ENCODE measurements at places on chromosomes 16 and 17.
A peak's percentile ranks its signal among the peaks of the same experiment; 100 is the strongest.

DNA sequence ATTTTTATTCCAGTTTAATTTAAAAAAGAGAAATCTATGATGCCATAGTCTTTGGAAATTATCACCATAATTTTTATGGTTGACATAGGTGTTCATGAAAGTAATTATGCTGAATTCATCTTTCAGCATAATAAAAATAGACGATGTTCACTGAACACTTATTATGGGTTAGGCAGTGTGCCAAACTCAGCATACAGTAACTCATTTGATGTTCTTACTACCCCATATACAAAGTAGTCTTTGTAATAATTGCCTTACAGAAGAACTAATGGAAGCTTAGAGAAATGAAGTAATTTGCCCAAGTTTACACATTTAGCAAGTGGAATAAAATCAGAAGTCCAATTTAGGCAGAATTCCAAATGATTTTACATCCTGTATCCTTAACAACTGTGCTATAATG, 852.2 kb upstream of the GOT2 start:
- no peak for DNase-seq

DNA sequence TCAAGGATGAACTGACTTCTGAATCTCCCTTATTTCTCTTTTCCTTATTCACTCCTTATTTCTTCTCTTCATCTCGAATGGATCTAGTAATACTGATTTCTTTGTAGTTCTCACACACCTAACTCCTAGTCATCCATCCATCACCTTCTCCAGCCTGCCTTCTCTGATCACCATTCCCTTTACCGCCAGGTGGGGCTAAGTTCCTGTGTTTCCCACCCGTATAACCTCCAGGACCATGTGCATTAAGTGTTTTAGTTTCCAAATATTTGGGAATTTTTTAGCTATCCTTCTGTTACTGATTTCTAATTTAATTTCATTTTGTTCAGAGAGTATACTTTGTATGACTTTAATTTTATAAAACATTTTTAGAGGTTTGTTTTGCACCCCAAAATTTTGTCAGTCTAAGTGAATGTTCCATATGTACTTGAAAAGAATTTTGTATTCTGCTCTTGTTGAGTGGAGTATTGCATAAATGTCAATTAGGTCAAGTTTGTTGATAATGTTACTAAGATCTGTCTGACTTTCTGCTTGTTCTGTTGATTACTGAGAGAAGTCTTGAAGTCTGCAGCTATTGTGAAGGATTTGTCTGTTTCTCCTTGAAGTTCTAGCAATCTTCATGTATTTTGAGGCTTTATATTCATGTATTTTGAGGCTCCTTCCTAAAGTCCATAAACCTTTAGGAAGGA, 8.8 kb downstream of the BPTF start:
- no peak for DNase-seq

GRCh38 chr17:70120425-70120824, 45.4 kb downstream of the KCNJ16 start:
- no peak for DNase-seq

DNA sequence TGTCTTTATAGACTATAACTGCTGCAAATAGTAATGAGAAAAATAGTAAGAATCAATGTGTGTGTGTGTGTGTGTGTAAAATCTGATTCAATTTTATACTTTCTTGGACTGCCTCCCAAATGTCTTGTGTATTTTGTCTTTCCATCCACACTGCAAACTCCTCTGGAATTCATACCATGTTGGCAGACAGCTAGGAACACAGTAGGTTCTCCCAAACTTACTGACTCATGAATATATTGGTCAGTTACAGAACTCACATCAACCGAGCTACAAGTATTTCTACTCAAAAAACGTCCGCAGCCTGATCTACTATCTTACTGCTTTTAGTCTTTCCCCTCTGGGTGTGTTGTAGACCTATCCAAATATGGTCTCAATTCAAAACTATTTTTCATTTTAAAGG, 542.7 kb upstream of the PSMD7 start:
- DNase-seq = no peak

DNA sequence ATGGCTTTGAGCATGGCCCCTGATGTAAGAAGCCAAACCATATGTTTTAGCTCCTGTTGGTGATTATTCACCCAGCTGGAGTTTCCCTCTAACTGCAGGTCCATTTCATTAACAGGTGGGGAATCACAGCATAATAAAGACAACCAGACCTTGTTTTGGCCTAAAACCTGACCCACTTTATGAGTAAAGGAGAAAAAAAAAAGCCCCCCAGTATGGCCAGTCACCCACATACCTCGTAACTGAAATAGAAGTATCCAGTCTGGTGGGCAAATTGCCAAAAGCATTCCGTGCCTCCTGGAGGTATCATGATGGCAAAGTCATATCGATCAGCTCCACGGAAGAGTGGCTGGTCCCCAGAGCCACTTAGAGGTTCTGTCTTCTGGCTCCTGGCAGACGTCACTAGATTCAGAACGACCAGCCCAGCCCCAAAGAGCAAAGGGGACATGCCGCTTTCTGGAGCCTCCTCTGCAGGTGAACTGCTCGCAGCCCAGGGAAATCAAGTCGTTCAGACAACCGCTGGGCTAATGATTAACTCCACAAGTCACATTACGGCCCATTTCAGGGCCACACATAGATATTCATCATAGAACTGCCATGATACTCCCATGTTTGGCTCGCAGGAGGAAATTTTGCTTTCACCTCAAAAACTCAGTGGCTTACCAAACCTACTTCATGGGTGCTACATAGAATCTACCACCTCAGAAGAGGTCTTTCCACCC, at the start of gene TMED6:
TSS of gene TMED6 (minus strand) at position 478 of the 719 bp plus-strand sequence. CDS start at position 445, 33 bp downstream.
- no peak for DNase-seq

DNA sequence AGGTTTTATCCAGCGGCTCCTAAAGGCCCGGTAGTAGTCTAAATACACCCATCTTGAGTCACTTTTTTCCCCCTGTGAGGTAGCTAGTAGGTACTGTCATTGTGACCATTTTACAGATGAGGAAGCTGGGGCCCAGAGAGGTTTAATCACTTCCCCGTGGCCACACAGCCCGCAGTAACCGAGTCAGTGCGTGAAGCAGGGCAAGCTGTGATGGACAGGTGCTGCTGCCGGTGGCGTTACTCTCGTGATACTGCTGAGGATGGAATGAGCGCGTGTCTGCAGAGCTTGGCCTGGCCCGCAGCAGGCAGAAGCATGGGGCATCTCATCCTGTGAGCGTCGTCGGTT, 226.3 kb upstream of the CIBAR2 start:
- DNase-seq = no peak

DNA sequence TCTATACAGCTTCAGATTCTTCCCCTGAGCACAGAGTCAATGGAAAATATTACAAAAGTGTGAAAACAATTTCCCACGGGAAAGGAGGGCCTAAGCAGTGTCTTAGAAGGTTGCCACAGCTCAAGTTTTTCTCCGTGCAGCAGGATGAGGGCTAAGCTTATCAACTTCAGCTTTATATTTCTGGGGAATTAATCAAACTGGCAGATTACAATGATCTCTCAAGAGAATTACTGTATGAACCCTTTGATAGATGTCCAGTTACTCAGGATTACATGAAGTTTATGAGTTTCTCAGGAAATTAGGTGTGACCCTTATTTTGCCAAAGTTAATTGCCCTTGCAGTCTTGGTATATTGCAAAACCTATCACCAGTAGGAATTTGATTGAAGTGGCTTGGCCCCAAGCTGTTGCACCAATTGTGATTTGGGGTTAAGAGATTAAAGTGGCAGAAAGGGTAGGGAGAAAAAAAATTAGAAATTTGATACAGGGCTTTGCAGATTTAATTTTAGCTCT, 298.4 kb downstream of the MAP2K6 start:
- DNase-seq = no peak

DNA sequence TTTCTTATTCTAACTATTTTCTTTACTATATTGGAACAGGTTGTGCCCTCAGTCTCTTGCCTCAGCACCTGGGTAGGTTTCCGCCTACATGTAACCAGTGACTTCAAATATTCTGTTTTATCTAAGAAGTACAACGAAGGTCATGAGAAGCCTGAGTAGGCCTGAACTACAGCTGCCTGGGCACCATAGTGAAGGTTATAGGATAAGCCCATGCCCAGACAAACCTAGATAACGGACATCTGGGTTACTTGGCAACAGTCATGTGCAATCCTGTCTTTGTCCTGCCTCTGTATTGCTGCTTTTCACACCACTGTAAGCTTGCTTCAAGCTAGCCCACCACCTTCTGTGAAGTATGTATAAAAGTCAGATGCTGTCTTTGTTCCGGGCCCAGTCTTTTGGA, 25.4 kb upstream of the ARL4D start:
- no peak for DNase-seq

DNA sequence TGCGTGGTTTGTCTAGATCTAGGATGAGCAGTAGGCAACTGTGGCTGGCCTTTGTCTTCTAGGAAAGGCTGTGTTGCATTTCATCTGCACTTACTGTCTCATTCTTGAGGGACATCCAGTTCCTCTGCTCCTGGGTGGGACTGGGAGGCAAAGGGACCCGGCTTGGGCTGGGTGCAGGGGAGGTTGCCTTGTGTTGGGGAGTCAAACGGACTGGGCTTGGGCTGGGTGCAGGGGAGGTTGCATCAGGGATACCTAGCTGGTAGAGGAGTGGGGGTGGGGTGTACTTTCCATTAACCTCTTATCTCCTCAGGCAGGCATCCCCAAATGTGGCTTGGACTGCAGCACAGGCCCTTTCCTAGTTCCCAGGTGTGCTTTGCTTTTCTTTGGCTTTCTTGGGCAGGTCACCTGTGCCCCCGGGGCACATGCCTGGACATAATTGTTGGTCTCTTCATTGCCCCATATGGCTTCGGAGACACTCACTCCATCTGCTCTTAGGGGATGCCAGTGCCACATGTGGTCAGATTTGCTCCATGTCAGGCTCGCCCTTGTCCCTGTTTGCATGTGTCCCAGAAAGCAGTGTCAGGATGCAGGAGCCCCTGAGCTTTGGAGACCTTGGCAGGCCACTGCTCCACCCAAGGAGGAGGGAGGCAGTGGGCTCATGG, 1682.9 kb downstream of the TP53TG3F start:
- no peak for DNase-seq

- peak; percentile 87 for DNase-seq
Measured at GRCh38 chr17:76532072-76532651, 5.3 kb downstream of the CYGB start.
